ENCODE measurements at places on chromosomes 7 and 10.

GRCh38 chr7:135078051-135078450 is 69.8 kb upstream of the TMEM140 start:
- no peak for DNase-seq

GRCh38 chr7:31835471-31835870 is 148.5 kb downstream of the PPP1R17 start:
- DNase-seq, result no peak

DNA sequence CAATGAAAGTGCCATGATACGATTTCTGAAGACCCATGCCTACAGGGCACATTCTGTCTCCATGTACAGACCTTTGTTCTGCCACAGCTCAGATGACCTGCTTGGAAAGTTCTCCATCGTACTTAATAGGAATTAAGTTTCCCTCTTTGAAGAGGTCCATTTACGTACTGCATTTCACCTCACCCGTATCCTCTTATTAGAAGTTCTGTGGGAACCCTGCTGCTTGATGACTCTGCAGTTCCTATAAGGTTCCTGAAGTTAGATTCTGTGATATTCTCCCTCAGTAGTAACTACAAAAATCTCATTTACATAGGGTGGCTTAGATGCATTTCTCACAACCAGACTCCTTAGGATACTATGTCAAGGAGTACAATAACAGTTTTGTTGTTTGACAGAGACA is 50.9 kb downstream of the MINDY3 start:
- DNase-seq, result no peak

GRCh38 chr10:119520283-119520682 is 22.2 kb downstream of the RGS10 start:
- no peak for DNase-seq

DNA sequence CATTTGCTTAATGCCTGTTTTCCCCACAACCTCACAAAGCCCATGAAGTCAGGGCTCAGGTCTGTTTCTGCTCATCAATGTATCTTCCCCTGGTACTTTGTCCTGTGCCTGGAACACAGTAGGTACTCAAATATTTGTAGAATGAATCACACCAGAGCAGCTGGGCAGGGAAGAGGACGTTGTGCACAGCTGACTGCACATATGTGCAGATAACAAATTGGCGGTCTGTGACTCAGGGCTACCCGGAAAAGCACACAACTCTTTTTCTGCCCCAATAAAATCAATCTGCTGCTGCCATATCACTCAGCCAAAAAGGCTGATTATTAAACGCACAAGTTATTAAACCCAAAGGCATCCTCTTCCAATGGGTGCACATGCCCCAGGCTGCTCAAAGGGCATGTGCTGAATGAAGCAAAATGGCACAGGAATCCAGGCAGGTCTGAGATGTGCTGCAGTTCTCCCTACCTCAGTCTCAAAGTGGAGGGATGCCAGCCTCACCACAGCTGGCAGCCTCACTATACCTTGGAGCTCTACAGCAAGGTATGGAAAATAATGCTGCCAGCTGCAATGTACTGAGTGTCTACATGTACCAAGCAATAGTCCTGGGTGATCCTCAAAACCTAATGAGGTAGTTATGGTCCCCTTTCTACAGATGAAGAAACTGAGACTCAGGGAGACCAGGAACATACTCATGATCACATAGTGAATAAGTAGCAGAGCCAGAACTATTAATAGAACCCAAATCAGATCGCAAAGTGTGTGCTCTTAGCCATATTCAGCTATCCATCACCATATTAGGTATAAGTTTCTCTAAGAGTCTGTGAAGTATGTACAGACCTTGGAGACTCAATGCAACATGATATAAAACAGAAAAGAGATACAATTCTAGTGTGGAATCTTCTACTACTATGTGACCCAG is 43.4 kb downstream of the SORBS1 start:
- no peak for DNase-seq

- no peak for DNase-seq
These were observed 101.0 kb downstream of the LRMDA start for GRCh38 chr10:75532253-75532924.

DNA sequence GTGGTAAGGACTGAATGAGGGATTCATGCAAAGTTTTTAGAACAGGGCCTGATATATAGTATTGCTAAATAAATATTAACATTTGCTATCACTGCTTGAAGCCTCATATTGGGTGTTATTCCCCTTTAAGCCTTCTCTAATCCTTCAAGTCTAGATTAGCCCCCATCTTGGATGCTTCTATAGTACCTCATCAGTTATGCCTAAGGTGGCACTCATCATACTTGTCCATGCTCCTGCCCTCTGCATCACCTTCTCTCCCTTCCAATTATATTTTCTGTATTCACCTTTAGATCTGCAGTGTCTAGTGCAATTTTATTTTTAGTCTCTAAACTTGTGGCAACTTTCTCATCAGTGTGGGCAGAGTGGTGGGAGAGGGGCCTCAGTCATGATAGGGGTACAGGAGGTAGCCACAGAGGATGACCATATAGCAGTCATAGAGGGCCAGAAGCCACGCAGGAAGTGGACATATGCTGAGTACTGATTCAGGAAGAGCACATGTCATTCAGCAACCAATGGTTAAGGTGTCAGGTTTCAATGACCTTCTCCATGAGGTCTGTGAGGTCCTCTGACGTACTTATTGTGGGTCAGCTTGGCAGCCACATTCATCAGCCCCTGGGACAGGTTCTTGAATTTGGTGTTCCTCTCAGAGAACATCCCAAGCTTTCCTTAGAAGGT is 2.5 kb downstream of the ENTPD1 start:
- no peak for DNase-seq

DNA sequence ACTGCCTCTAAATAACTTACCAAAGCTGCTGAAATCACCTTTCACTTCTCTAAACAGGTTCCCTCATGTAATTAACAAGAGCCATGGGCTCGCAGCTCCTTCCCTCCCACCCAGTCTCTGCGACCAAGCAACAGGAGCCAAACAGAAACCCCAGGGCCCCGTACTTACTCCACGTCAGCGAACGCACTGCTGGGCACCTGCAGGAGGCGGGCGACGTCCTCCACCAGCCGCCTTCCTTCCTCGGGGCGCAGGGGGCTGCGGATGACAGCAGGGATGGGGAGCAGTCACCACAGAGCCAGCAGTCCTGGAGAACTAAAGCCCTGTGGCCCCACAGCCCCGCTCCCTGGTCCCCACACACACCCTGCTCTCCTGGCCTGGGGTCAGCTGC is 477.0 kb downstream of the PTPRN2 start:
- DNase-seq, result no peak

DNA sequence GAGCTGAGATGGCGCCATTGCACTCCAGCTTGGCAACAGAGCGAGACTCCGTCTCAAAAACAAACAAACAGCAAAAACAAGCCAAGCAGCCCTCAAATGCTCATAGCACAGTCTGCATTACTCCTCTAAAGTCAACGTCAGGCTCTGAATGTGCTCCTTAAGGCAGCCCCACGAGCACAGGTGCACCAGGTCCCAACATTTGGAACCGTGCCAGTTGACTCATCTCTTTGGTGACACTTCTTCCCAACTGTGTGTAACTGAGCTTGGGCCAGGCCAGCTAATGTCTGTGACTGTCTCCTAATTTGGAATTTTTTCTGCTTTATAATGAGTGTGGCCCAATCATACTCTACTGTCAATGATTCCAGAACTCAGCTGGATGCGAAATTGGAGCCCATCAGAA is 66.3 kb upstream of the EFCAB10 start:
- no peak for DNase-seq

- no peak for DNase-seq
These were observed 149.2 kb downstream of the REEP3 start for GRCh38 chr10:63670291-63670898.

DNA sequence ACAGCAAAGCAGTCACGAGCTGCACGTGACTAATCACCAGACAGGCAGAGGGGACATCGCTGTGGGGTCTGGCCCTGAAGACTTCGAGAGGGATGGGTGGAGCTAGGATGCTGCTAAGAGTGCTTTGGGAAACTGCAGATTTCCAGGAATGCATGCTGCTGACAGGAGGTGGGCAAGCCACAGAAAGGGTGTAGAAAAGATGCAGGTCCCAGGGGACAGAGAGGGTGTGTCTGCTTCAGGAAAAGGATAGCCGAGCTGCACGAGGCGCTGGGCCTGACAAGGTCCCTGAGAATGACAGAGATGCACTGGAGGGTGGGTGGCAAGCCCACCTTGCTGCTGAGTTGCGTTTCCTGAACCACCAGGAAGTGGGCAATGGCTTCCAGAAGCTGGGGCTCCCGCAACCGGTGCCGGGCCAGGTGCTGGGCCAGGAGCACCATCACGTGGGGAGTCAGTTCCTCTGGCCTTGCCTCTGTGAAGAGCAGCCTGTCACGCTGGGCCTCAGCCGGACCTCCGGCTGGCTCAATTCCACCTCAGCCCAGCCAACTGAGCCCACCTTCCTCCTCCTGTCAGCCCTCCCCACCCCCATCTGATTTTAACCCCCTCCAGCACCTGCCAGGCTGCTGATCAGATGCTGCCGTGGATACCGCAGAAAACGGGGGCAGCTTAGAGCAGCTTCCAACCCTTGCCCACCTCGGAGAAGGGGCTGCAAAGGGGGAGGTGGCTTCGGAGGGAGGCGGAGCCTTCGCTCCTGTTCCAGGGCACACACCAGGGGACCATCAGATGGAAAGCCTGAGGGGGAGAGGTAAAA is 2.2 kb downstream of the FASTK start:
- DNase-seq, result peak; percentile 56

DNA sequence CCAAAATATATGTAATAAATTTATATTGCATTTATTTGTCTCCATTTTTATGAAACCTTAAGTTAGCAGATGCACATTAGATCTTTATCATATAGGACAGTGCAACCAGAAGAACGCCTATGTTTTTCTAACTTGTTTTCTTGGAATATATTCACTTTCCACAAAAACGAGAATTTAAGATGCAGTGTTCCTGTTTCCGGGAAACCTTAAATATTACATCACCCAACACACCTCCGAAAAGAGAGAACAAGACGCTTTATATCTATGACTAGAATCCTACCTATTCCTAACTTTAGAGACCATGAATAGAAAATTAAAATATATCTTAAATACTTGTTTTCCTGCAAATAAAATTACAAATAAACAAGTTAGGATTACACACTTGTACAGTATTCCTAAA is 1.9 kb downstream of the EZH2 start:
- DNase-seq, result no peak

GRCh38 chr7:90178166-90178565 is 23.9 kb downstream of the STEAP1 start:
- DNase-seq, result no peak

DNA sequence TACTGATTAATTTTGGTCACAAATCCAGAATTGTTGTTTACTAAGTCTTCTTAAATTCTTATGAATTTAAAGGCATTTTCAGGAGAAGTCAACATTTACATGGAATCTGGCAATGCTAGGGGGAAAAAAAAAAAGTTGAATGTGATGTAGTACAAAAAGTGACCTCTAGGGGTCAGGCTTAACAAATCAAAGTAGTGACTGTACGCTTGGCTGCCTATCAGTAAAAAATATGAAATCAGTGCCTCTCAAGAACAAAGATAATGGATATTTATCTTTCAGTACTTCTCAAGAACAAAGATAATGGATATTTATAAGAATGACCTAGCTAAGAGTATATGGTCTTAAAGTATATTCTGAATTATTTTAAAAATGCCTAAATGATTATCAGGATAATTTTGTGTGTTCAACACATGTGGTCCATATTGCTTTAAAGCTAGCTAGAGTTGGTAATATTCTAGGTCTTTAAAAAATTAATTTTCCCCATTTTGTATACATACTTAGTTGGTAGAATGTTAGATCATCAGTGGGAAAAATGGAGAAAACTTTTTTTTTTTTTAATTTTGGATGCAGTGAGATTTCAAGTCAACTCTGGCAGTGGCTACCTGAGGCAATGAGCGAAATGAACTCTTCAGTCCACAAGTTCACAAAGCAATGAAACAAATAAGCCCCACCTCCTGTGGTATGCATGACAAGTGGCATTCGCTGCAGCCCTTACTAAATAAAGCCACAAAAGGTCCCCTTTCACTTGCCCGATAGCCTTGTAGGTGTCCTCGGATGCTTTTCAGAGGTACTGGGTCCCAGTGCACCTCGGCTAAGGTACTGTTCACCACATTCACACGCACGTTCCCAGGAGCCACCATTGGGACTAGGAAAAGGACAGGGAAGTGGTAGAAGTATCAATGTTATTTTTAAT is 51.2 kb upstream of the LAMB4 start:
- no peak for DNase-seq

DNA sequence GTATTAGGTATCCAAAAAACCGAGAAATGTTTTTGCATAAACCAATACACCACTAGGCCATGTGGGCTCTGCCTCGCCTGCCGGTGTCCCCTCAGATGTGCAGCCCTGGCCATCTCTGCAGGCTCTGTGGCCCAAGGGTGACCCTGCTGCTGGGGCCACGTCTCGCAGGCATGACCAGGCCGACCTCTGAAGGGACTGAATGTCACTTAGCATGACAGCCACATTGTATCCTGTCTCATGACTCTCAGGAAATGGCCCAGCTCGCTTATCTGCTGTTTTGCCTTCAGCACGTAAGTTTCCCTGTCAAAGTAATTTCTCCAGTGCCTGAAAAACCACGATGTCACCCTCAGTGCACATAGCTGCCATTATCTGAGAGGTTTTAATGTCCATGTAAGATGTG is 49.5 kb upstream of the ZNF32 start:
- no peak for DNase-seq

DNA sequence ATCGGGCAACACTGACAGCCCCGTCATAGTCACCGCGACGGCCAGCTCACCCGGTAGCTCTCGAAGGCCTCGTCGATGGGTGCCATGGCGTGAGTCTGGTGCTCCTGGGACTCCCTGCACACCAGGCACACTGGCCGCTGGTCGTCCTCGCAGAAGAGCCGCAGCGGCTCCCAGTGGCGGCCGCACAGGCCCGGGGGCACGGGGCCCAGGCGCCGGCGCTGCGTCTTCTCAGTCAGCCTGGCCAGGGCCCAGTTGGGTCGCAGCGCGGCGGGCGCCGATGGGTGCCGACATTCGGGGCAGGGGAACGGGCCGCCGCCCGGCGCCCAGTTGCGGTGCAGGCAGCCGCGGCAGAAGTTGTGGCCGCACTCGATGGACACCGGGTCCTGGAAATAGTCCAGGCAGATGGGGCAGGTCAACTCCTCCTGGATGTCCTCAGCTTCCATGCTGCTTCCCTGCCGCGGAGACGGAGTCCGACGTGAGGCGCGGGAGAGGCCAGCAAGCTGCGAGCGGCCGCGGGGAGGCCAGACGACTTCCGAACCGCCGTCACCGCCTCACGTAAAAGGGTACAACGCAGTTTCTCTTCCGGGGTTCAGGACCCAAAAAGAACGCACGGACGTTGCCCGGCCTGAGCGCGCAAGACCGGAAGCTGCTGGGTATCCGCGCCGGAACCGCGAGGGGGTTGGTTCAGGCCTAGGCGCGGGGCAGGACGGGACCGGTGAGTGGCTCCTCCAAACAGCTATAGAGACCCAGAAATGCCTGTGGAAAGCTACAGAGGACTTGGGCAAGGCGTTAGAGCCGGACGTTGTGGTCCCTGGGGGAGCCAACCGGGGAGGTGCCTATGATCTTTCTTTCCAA is at the start of gene TRIM4:
Gene TRIM4, minus strand, starts transcription at position 572 of the 855 bp plus-strand sequence. Its CDS starts 129 bp downstream, at position 443.
- peak; percentile 97 for DNase-seq

GRCh38 chr10:17453373-17454091 is 863 bp downstream of the ST8SIA6 start:
- peak; percentile 78 for DNase-seq

DNA sequence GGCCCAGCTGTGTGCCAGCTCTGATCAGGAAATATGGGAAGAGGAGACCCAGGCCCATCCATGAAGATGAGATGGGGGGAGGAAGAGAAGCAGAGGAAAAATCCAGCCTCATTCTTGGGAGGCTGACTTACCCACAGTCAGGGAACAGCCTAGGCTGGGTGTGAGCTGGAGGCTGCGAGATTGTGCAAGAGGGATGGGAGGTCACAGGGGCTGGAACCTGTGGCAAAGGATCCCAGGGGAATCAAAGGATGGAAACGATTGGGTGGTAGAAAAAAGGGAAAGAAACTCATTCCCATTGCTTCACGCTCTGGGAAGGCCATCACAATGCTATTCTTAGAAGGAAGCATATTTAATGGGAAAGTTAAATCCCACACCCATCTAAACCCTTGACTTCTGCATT is 26.7 kb upstream of the CRHR2 start:
- peak; percentile 72 for DNase-seq
